ENCODE measurements at places on chromosomes 6 and 20. TPM values are rescaled to one million over a fixed set of nuclear protein-coding genes. Genes with fewer than 3 reads are reported as not detected.

DNA sequence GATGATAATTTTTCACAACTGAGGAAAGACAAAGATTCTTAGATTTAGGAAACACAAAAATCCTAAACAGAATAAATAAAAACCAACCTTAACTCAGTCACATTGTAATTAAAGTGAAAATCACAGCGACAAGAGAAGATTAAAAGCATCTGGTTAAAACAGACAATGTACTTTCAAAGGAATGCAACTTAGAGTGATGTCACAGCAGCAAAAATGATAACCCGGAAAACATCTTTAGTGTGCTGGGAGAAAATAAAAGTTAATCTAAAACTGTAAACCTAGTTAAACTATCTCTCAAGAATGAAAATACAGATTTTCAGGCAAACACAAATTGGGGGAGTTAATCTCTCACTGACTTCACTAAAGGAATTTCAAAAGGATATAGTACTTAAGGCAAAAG lies 76.8 kb upstream of the OGFRL1 start:
- no peak for DNase-seq

The RAB5IF gene
- 61.0 TPM for total RNA-seq

The CHRNA4 gene
- not detected for total RNA-seq

DNA sequence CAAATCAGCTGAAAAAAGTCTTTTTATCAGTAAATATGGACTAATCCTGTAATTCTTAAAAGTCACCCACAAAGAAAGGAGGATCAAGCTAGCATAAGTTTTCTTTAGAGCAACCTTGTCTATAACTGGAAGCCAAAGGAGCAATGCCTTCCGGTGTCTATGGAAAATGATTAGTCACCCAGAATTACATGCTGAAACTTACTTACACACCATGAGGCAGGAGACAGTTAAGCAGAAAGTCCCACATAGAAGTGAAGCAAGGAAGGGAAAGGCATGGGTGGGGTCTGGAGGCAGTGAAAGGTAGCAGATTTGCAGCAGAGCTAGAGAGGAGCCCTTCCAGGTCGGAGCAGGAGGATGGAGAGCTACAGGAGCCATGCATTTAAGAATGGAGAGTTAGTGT lies 153.7 kb upstream of the RIPOR2 start:
- no peak for DNase-seq

The ERVFRD-1 gene
- total RNA-seq: not detected

DNA sequence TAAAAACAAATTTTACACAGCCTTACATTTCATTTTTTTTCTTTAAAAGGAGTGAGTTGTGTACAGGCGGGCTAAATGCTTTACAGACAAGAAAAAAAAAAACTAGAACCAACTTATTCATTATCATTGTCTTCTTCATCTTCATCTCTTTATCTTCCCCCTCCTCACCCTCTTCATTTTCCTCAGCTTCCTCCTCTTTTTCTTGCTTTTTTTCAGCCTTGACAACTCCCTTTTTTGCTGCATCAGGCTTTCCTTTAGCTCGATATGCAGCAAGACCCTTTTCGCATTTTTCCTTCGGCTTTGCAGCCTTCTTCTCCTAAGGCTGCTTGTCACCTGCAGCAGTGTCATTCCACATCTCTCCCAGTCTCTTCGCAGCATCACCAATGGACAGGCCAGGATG lies 86.9 kb upstream of the GCM1 start:
- DNase-seq: no peak

GRCh38 chr6:85662251-85662650 lies 19.6 kb upstream of the SYNCRIP start:
- DNase-seq: no peak

The SIM1 gene
- total RNA-seq: not detected

DNA sequence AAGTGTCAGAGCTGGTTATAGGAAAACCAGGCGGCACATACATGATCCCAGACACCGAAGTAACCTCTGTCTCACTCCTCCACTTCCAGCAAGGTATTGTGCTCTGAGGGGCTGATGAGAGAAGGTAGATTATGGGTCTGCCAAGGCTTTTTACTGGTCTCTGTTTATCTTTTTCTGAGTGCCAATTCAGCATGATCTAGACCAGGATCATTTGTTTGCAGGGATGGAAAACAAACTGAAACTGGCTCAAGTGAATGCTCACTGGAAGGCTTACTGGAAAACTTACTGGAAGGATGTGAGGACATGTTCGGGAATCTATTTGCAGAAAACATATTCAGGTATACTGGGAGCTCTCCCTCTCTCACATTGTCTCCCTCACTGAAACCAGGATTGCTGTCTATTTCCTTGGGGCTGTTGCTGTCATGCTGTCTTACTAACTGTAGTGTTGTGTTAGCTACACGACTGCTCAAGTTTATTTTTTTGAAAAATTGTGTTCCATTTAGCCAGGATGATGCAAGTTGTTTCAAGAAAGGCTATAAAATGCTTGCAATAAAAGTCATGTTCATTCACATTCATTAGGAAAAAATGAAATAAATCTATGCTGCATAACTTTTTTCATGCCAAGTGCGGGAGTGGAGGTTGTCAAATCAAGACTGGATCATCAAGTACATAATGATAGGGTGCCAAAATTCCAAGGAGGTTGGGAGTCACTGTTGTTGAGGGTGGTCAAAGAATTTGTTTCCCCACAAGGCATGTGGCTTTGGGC lies 37.0 kb downstream of the KLHL31 start:
- DNase-seq: no peak

GRCh38 chr20:7897781-7898364 lies 42.4 kb downstream of the HAO1 start:
- no peak for DNase-seq

All from T-cell (primary cell).